ENCODE measurements at places on chromosomes 1 and 21.
A peak's percentile ranks its signal among the peaks of the same experiment; 100 is the strongest.

- DNase-seq = no peak
These were observed 8.5 kb downstream of the COLGALT2 start for GRCh38 chr1:184028854-184029623.

- DNase-seq = no peak
These were observed 76.7 kb downstream of the ASH1L start for GRCh38 chr1:155485945-155486344.

GRCh38 chr1:207987164-207987563 is 76.2 kb upstream of the CD34 start:
- peak; percentile 21 for DNase-seq

DNA sequence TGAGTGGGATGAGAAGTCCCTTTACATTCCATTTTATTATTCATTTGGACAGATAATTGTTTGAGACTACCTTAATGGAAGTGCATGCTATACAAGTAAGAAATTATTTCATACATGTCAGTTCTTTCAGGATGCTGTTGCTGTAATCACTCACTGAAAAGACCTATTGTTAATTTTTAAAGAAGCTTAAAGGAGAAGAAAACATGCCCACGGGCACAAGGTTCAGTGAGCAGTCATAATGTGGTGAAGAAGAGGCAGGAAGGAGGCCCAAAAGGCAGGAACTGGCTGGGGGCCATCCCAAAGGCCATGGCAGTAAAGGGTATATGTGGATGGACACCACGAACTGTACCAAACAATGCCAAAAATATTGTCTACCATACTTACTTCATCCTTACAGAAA is 206.0 kb downstream of the LYPLAL1 start:
- no peak for DNase-seq

GRCh38 chr1:111082421-111083203 is 57.3 kb downstream of the DRAM2 start:
- peak; percentile 47 for DNase-seq

GRCh38 chr1:214026985-214027384 is 39.2 kb downstream of the PROX1 start:
- no peak for DNase-seq

GRCh38 chr1:110082477-110082876 is 12.0 kb upstream of the ALX3 start:
- no peak for DNase-seq

DNA sequence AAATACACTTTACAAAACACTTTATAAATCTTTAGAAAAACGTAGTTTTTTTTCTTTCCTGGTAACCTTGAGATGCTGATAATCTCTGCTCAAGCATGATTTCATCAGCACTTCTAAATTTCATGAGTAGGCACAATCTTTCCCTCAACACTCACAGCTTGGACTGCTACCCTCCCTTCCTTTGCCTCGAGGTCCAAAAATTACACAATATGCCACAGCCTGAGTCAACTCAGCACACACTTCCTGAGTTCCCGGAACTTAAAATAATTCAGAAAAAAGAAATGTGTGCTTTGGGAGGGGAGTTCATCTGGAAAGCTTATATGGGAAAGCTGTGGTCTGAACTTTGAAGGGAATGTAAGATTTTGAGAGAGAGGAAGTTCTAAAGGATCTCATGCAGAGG is 5.9 kb downstream of the CLCA2 start:
- DNase-seq = peak; percentile 96

GRCh38 chr1:50332941-50333594 is 90.2 kb downstream of the DMRTA2 start:
- peak; percentile 36 for DNase-seq

- DNase-seq = no peak
These were observed 242.3 kb downstream of the PBX1 start for GRCh38 chr1:164801246-164801731.

- no peak for DNase-seq
These were observed 42.7 kb downstream of the EBNA1BP2 start for GRCh38 chr1:43129426-43129825.

- DNase-seq = peak; percentile 72
These were observed 426.3 kb upstream of the CHRM3 start for GRCh38 chr1:238960071-238960470.

DNA sequence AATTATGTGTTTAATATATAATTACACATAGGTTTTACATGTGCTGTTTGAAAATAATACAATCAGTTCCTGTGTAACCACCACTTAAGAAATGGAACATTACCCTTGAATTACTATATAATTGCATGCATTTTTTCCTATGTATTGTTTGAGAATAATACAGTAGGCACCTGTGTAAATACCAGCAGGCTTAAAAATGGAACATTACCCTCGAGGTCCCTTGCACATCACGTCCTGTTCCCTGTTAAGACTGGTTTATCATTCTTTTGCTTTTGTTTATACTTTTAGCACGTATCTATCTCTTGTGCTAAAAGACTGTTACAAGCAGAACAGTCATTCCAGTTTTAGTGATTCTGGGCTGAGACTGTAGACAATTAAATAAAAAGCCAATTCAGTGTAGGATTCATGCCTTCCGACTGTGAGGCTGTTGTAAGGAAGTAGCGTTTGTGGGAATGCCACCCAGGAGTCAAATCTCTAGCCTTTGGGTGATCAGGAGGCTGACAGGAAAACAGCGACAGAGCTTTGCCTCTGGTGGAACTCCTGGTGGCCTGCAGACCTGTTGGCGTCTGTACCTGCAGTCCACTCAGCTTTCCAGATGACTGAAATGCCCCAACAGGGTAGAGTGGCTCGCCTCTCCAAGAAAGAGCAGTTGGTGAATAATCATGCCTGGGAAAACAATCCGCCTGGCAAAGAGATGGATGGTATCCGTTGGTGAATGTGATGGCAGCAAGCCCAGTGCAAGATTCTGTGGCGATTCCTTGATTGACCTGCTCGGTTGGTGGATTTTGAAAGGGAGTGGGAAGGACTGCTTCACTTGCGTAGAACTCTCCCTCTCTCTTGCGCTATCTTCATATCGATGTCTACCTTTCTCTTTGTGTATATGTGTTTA is 58.0 kb downstream of the DISC1 start:
- no peak for DNase-seq

DNA sequence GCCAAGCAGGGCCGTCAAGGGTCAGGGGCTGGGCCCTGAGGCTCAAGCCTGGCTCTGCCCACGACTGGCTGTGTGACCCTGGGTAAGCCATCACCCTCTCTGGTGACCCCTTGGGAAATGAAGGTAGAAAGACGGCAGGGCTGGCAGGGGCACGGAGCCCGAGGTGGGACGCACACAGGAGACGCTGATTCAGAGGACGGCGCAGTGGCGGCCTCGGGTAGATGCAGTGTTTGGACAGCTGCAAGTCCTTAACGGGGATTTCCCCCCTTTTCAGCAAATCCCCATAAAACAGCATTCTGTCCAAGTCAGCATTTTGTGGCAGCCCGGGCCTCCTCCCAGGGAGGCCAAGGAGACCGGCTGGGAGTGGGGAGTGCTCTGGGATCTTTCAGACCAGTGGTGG is 16.7 kb downstream of the COL8A2 start:
- DNase-seq = peak; percentile 86

DNA sequence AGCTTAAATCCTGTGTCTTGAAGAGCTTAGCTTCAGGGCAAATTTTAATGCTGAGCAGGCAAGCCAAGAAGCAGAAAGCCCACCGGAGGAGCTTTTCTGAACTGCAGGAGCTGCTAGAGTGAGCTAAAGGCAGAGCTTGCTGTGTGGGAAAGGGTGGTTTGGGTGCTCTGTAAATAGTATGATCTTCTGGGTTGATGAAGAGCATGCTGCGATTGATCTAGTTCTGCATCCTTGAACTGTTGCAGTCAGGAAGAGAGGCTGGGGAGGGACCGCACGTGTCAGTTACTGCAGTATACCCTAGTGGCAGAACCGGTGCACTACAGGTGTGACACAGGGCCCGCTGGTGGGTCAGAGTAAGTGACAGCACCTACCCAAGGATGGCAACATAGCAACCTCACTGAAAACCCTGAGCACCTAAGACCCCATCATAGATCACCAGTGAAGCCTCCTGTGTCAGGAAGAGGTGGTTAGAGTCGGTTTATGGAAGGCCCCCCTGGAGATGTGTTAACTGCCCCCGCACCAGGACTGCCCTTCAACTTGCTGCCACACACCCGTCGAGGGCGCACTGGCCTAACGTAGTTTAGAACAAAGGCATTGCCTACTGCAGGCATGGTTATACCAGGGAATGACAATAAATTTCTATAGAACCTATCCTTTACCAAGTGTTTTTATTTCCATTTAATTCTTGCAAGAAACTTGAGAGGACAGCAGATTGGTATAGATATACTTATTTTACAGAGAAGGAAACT is 146.0 kb upstream of the KIAA0040 start:
- no peak for DNase-seq

DNA sequence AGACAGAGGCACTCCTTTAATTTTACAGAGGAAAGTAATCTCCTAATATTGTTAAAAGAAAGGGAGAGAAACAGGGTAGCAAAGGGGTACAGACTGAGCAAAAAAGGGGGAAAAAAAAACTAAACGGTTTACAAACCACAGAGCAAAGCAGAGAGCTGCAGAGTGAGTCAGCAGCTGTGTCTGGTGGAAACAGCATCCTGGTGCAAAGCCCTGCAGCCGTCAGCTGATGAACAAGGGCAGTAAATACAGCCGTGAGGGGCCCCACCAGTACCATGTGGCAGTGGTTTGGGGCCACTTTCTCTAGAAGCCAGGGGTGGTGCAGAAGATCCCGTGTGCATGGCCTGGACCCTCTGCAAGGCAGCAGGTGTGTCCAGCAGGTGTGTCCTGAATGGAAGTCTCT is 111.3 kb downstream of the ERG start:
- peak; percentile 55 for DNase-seq

GRCh38 chr1:185632659-185633423 is 101.3 kb upstream of the HMCN1 start:
- peak; percentile 67 for DNase-seq

DNA sequence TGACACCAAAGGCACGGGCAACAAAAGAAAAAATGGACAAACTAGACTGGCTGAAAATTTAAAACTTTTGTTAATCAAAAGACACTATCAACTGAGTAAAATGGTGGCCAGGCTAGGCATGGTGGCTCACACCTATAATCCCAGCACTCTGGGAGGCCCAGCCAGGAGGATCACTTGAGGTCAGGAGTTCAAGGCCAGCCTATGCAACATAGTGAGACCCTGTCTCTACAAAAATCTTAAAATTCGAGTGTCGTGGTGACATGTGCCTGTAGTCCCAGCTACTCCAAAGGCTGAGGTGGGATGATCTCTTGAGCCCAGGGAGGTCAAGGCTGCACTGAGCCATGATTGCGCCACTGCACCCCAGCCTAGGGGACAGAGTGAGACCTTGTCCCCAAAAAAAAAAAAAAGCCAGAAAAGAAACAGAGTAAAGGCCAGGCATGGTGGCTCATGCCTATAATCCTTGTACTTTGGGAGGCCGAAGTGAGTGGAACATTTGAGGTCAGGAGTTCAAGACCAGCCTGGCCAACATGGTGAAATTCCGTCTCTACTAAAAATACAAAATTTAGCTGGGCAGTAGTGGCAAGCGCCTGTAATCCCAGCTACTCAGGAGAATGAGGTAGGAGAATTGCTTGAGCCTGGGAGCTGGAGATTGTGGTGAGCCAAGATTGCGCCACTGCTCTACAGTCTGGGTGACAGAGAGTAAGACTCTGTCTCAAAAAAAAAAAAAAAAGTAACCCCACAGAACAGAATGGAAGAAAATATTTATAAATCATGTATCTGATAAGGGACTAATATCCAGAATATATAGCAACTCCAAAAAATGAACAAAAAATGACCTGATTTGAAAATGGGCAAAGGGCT is 8.0 kb downstream of the TUT4 start:
- DNase-seq = no peak

- DNase-seq = peak; percentile 96
These were observed 14.3 kb upstream of the SEC16B start for GRCh38 chr1:177984136-177984525.

GRCh38 chr1:183234660-183235476 is 48.8 kb downstream of the LAMC2 start:
- peak; percentile 95 for DNase-seq

DNA sequence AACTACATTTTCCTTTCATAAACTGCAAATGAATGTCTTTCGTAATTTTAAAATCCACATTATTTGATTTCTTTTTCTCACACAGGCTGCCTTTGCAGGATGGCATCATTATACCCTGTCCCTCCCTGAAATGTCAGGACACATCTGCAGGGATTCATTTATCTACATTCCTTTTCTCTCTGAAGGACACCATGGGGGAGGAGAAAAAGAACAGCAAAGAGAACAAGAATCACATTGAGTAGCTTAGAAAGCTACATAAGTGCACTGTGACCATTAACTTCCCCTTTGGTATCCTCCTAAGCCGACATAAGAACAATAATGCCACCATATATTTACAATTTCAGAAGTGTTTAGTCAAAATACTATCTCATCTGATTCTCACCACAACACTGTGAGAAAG is 129.5 kb downstream of the PIGK start:
- no peak for DNase-seq

DNA sequence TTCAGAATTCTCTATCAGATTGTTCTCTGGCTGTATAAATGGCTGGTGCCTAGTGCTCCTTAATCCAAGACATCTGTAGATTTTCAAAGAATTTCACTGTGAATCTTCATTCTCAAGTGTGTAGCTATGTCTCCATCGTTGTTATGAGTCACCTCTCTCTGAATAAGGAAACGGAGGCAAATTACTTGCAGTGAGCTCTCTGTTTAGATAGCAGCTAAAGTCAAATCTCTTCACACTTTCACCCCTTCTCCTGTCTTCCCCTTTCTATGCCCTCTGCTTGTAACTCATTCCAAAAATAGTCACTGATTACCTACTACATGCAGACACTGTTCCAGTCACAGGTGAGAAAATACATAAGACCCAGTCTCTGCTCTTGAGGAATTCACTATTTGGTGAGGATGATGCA is 39.7 kb downstream of the CHML start:
- DNase-seq = peak; percentile 72

- no peak for DNase-seq
These were observed 45.8 kb downstream of the ACP6 start for GRCh38 chr1:147624529-147624928.

DNA sequence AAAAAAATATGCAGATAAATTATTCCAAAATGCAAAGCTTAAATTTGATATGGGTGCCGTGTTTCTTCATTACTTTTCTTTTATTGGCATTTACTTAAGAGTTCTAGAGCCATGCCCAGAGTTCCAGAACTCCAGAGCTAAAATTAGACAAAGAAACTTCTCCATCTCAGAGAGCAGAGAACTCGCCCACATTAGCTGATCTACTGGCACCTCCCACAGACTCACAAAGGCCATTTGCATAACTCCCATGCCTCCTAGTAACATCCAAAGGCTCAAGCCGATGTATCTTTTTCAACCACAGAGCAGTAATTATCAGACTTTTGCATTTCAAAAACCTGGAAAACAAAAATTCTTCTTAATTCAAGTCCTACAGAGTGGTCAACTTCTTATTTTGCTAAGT is 323.8 kb upstream of the ST6GALNAC5 start:
- DNase-seq = no peak

- DNase-seq = no peak
These were observed 25.5 kb downstream of the SLC19A1 start for GRCh38 chr21:45516671-45517151.

DNA sequence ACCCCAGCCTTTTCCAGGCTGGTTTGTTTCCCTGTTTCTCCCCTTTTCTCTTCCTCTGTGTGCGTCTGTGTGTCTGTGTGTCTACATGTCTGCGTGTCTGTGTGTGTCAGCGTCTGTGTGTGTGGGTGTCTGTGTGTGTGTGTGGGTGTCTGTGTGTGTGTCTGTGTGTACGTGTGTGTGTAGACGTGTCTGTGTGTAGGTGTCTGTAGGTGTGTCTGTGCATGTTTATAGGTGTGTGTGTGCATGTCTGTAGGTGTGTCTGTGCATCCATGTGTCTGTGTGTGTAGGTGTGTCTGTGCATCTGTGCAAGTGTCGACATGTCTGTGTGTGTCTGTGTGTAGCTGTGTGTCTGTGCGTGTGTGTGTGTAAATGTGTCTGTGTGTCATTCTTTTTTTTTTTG is 3.3 kb downstream of the TTLL10 start:
- DNase-seq = no peak

Measured in fibroblast of upper back skin (primary cell).